ENCODE measurements at places on chromosomes 2 and 18.

- DNase-seq = no peak
These were observed 364.6 kb downstream of the LRP1B start for GRCh38 chr2:141766225-141766624.

DNA sequence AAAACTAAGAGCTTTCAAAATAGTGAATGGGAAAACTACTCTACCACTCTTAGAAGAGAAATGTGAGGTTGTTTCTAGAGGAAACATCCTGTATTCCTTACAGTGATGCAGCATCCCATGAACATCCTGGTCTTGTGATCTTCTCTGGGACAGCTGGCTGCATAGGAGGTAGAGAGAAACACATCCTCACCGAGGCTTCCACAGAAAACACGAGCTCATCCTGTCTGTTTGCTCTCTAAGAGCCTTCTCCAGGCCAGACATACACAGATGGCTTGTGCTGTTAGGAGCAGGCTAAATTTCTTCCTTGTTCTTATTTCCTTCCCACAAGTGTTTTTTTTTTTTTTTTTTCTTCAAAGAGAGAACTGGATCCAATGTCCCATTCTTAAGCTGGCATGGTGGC is 14.7 kb upstream of the FZD7 start:
- no peak for DNase-seq

- peak; percentile 36 for DNase-seq
These were observed 63.2 kb upstream of the TMEM17 start for GRCh38 chr2:62568983-62569837.

DNA sequence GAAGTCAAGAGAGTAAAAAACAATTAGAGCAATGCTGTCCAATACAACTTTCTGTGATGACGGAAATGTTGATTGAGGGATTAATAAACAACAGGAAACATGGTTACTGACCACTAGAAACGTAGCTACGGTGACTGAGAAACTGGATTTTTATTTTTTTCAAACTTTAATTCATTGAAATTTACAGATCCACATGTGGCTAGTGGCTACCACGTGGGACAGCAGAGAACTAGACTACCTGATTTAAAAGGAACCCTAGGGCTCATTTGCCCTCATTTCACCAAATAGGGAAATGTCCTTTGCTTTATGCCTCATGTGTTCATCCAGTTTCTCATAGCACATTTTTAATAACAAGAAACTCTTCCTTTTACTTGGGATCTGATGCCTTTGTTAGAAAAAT is 413.0 kb downstream of the TGIF1 start:
- DNase-seq = no peak

GRCh38 chr2:82259551-82259950 is 1955.0 kb upstream of the LRRTM1 start:
- no peak for DNase-seq

DNA sequence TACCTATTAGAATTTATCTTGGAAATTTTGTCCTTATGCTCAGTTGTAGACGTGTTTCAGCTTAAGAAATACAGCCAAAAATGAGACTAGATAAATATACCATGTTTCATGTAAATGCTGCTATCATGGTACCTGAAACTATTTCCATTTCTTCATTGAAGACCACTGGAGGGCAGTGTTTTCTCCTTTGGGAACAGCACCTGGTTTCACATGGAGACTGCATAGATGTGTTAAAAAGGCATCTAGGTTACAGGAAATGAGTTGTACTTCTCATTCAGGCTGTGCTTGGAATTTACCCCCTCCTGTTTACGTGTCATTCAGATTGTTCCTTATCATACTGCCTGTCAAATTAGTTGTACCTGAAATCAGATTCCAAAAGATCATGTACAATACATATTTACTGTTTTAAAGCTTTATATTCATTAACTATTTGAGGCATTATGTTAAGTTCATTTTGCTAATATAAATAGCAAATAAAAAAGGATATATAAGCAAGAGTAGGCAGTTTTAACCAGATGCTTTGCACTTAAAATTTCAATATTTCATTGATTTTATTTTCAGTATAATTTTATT is 57.3 kb upstream of the PSMD14 start:
- DNase-seq = peak; percentile 81

DNA sequence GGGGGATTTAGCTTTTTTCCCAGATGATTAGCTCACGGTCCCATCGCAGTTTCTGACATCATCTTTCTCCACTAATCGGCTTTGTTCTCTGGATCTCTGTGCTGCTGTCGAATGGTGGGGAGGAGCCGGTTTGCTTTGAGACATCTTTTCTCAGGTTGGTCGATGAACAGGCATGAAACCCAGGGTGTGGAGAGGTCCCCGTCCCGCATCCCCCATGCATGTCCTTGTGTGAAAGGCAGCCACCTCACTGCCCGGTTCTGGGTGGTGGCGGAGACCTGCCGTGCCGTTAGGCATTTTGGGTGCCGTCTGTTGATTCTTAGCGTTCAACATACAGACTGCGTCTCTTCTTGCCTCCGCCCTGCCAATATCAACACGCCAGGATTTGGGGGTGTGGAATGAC is 57.8 kb downstream of the CTDP1 start:
- DNase-seq = no peak

DNA sequence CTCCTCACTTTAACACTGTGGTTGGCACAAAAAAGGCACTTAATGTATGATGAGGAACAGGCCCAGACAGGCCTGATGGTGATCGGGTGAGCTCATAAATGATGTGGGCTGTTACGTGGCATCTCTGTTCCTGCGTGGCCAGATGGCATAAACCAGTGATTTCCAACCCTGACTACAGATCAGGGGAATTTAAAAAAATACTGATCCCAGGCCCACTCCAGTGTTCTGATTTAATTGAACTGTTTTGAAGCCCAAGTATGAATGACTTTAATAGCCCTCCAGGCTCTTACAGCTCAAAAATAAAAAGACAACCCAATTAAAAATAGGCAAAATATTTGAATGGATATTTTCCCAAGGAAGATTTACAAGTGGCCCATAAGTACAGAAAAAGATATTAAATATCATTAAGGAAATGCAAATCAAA is 48.2 kb downstream of the LIPG start:
- no peak for DNase-seq

- DNase-seq = no peak
These were observed 46.1 kb downstream of the CDK15 start for GRCh38 chr2:201852462-201852861.

DNA sequence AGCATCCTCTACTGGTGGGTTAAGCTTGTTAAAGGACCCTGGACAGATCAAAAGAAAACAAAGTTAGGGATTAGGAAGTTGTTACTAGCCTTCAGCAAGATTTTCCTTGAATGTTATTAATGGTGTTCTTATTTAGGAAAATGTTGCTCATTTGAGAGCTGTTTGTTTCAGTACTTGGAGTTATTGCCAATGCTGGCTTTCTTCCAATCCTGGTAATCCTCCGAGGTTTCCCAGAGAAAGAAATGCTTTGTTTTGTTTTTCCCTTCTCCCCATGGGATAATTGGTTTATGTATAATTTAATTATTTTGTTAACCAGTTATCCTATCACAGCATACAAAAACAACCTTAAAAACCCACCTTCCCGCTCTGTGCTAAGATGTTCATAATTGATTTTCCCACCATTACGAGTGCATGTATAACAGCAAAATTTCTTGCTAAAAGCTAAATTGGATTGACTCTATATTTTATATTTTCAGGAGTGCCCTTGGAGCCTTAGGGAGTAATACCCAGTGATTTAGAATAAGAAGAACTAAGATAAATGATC is 79.8 kb downstream of the MGAT5 start:
- DNase-seq = no peak

DNA sequence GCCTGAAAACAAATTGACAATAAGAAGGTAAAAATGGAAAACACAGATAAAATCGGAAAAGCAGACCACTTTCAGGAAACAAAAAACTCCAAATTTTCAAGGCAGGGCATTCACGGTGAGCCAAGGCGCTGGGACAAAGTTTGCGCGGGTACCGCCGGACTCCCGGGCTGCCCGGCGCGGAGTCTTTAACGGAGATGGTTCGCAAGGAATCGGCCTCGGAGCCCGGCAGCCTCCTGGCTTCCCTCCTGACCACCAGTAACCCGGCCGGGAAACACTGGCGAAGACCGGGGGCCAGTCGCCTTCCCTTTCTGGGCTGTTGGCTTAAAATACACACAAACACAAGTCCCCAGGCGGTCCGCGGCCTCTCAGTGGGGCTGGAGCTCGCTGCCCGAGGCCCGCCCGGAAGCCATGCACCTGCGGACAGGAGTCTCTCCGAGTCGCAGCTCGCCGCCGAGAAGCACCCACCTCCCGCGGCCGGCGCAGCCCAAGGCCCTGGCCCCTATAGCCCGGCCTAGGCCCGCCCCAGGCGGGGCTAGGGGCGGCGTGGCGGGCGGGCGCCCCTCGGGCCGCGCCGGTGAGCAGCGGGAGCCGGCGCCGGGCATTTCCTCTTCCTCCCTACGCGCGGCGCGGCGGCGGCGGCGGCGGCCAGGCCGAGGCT is 622 bp upstream of the KCMF1 start:
- DNase-seq = peak; percentile 61

DNA sequence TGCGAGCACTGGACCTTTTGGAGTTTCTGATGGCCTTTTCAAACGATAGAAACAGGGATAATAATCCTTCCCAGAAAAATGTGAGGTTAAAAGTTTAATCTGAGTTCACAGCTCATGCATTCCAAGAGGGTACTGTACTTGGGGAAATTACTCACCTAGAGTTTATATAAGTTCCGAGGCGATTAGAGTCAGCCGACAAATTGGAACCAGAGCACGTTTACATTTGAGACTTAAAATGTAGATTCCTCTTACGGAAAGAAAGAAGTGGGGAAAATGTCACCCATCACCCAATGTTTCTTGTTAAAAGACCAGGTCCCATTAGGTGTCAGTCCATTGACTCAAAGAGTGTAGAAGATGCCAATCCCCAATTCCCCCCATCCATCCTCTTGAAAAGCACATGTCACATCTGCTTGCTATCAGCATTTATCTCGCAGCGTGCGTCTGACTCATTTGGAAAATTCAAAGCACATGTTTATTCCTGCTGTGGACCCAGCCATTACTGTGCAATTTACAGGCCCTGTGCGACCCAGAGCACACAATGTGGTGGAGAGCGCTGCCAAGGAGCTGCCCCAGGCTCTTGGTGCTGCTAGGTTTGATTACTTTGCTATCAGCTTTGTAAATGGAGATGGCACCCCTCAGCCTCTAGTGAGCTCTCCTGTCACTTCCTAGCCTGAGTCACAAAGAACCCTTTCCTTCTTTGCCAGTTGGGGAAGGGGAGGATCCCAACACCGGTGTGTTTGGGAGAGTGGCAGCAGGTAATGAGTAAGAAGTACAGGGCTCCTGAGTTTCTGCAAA is 104.8 kb downstream of the COLEC12 start:
- peak; percentile 95 for DNase-seq

GRCh38 chr2:152415796-152416195 is 80.8 kb downstream of the FMNL2 start:
- no peak for DNase-seq

DNA sequence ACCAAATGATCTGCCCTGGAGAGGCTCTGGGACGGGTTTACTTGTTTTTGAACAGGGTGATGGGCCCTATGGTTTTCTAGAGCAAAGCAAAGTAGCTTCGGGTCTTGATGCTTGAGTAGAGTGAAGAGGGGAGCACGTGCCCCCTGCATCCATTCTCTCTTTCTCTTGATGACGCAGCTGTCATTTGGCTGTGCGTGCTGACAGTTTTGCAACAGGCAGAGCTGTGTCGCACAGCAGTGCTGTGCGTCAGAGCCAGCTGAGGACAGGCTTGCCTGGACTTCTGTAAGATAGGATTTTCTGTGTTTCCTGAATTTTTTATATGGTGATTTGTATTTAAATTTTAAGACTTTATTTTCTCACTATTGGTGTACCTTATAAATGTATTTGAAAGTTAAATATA is 11.9 kb downstream of the ACKR3 start:
- no peak for DNase-seq

DNA sequence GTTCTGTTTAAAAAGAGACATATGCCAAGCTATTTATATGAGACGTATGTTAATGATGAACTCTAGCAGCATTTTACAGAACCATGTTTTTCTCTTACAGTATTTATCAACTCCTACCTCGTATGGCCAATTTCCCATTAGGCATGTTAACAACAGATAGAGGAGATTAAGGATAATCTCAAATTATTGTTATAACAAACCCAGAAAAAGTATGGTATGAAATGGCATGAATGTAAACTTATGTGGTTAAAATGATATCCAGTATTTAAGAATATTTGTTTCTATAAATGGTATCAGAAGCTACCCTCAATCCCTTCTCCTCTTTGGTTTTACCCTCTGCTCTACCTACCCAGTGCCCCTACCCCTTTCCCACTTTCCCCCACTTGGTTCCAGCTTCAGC is 132.0 kb downstream of the IKZF2 start:
- no peak for DNase-seq

DNA sequence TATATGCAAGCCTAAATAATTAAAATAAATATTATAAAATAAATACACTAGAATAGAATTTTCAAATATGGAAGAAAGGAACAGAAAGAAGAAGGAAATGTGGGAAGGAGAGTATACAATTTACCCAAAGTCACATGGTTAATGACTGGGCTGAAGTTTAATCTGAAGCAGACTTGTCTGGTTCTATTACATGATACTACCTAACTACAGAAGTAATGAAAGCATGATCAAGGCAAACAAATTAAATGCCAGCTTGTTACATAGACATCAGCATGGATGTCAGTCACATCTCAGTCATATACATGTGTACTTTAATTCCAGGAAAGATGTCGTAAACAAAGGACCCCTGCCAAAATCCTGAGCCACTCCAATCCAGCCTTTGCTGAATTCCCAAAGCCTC is 1060.8 kb downstream of the CNTNAP5 start:
- DNase-seq = no peak

DNA sequence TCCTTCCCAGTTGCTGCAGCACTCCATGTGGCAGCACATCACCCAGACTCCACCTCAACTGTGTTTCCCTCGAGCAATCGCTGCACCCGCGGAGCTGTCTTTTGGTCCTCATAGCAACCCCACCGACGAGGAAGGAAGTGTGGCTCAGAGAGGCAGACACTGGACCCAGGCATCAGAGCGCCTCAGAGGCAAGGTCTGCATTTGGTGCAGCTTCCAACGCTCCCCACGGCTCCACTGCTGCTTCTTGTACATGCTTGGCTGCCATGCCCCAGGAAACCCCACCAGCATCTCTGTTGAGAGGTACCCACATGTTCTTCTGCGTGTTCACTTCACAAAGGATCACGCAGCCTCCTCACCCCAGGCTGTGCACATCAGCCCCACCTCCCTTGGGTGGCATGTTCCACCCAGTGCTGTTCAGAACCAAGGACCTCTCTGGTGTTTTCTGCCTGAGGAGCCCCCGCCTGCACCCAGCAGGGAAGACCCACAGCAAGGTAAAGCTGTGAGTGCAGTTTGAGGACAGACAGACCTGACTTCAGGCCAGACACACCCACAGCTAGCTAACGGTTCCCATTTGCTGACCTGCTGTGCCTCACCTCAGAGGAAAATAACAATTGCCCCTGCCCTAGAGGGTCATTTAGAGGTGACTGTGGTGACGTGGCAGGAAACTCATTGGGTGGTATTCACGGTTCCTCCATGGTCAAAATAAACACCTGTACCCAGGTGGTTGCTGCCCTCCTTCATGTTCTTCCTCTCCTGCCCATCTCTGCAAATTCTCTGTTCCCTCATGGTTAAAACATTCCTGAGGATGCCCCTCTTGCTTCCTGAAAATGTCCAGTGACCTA is 326.3 kb upstream of the MYT1L start:
- no peak for DNase-seq

GRCh38 chr2:219671279-219671678 is 43.8 kb downstream of the SLC4A3 start:
- DNase-seq = no peak

Measured in ELR (cell line).